ENCODE measurements at places on chromosomes 11 and 22. TPM values are rescaled to one million over a fixed set of nuclear protein-coding genes. Genes with fewer than 3 reads are reported as not detected.

DNA sequence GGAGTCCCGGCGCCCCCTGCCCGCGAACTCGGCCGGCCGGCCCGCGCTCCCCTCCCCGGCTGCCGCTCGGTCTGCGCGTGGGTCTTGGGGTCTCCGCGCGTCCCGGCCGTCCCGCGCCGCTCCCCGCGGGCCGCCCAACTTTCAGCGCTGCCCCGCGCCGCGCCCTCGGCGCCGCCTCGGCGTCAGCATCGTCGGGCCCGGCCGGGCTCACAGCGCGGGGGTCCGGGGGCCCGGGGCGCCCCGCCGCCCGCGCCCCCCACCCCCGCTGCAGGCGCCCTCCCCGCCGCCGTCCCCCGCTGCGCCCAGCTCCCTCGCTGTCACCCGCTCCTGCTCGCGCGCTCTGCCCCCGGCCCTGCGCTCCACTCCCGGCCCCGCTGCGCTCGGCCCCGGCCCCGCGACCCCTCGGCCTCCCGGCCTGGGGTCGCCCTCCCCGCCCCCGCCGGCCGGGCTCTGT, at the start of gene KCNJ4:
Gene KCNJ4 (minus strand): TSS at position 124 of the 454 bp plus-strand sequence. CDS start 27,067 bp downstream, outside the sequence.
- DNase-seq = no peak

DNA sequence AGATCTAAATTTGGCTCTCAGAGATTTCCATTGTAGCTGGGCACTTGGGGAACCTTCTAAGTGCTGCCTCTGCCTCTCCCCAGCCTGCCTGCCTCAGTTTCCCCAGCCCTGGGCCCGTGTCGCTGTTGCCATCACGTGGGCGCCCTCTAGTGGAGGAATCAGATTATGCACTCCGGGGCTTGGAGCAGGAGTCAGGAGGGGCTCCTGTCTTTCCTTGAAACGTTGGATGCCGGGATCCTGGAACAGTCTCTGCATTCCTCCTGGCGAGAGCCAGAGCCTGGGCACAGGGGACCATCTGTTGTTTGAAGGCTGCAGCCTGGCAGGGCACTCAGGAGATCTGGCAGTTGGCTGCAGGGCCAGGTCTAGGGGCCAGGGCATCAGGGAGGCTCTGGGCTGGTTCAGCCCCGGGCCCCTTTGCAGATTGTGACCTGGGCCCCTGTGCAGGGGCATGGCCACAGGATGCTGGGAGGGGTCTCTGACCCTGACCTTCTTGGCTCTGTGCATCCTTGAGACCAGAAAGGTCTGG, 71.6 kb downstream of the LRP5 start:
- DNase-seq = no peak

DNA sequence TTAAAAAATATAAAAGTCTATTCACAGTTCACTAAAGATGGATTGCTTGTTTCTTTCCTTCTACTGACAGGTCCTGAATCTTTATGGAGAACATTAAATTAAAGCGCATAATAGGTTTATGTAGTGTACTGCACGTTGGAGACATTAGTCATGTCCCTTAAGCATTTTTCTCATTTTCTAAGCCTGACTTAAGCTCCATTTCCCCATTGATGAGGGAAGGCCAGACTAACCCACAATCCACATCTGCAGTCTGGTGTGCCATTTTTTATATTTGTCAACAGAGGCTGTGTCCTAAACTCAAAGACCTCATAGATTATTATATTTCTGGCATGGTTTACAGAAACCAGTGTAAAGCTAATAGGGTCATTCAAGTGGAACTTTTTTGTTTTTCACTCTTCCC, 39.9 kb downstream of the CADM1 start:
- DNase-seq = no peak

DNA sequence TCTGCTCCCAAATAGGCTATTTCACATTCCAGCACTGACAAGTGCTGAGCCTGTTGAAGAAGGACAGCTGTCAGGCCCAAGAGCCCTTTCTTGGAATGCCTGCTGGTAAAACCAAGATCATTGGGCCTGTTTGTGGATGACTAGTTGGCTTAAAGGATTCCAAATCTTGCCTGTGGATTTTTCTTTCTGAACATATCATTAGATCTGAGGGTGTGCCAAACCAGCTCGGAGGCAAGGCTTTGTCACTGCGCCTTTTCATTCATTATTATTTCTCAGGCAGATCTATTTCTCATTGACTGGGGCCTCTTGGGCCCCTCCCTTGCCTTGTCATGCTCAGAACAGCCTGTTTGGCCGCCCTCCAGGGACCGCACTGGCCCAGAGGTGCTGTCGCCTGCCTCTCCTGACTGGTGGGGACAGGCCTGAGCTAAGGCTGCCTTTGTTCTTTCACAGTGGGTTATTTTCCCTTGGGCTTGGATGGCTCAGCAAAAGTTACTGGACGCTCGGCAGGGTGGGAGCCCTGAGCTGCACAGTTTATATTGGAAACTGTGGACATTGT, 222.7 kb upstream of the SESN3 start:
- no peak for DNase-seq

DNA sequence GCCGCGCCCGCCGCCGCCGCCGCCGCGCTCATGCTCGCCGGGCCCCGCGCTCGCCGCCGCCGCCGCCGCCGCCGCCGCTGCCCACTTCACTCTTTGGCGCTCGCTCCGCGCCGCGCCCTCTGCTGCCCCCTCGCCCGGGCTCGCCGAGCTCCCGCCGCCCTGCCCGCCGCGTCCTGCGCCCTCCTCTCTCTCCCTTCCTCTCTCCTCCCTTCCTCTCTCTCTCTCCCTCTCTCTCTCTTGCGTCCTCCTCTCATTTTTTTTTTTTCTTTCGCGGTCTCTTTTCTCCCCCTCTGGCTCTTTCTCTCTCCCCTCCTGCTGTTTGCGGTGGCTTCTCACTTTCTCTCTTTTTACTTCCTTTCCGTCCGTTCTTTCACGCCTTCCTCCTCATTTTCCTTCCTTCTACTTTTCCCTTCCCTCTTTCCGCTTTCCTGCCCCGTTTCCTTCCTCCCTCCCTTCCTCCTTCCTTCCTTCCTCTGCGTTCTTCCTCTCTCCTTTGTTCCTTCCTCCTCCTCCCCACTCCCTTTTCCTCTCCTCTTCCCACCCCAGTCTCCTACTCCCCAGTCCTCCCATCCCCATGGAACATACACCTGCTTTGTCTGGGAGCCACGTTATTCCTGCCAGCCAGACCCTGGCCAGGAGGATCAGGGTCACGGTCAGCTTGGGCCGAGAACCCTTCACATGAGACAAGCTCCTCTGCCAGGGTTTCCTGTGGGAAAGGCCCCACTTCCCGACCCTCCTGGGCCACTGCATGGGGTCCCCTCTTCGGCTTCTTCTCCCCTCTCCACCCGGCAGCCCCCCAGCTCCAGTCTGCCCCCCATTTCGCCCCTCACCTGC, 19.3 kb upstream of the SHISAL1 start:
- DNase-seq = no peak

The KCTD14 gene
- total RNA-seq = 13.8 TPM

DNA sequence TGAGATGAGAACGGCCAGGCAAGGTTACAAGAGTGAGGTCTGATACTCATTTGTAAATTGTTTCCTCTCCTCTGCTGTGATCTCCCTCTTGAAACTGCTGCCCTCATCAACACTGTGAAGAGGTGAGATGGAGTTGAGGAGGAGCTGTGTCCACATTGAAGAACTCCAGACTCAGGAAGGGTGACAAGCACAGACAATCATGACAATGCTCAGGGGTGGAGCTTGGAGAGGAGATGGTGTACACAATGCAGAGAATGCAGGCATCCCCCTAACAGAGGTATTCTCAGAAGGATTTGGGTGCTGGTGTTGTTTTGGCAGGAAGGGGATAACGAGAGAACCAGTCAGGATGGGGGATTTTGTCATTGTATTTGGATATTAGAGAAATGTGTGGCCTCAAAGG, 21.5 kb upstream of the MMP7 start:
- DNase-seq = no peak

All from left colon (tissue), 2 donors.